ENCODE measurements at places on chromosomes 7 and 10.

- DNase-seq, result no peak
Observed at GRCh38 chr10:117005026-117005526, at the start of gene SHTN1. TSS of gene SHTN1 (minus strand) at chr10:117005187. CDS start at chr10:117005079, 108 bp downstream.

GRCh38 chr10:22365644-22366434, 20.5 kb downstream of the SPAG6 start:
- no peak for DNase-seq

DNA sequence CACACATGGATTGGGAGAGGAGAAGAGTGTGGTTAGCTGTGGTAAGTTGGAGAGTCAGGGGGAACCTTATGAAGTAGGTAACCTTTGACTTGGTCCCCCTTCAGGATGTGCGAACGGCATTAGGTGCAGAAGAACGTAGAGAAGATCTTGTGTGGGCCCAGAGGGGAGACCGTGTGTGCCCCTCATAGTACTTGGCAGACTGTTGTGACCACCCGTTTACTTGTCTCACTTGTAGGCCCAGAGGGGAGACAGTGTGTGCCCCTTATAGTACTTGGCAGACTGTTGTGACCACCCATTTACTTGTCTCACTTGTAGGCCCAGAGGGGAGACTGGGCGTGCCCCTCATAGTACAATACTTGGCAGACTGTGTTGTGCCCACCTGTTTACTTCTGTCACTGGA, 2.6 kb downstream of the GTPBP4 start:
- no peak for DNase-seq

GRCh38 chr7:129227646-129228578, 3.1 kb downstream of the AHCYL2 start:
- DNase-seq, result no peak

- DNase-seq, result no peak
Observed at GRCh38 chr7:55253188-55253587, 111.9 kb upstream of the LANCL2 start.

DNA sequence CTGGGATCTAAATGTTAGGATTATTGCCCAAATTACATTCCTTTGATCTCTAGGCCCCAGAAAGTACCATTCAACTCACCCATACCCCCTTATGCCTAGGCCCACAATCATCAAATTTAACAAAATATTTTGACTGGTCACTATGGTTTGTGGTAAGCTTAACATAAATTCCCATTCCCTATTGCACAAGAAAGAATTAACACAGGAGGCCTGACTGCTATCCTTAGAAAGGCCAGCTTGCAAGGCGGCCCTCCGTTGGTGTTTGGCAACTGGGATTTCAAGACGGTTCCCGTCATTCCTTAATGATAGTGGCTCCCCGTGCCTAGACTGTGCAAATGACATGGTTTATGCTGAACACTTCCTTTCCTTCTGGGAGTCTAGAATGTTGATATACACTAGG, 29.6 kb downstream of the ARHGAP21 start:
- no peak for DNase-seq

DNA sequence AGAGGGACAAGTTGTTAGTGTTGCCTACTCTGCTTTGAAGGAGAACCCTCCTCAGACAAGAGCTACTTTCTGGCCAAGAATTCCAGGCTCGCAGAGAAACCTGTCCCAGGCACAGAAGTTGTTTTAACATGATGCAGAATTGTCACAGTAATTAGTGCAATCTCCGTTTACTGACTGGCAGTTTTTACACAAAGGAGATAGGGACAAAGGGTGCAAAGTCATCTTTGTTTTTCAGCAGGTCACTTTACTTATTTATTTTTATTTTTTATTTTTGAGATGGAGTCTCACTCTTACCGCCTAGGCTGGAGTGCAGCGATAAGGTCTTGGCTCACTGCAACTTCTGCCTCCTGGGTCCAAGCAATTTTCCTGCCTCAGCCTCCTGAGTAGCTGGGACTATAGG, 12.3 kb downstream of the TCF7L2 start:
- DNase-seq, result no peak

GRCh38 chr10:35898716-35899440, 256.8 kb upstream of the FZD8 start:
- DNase-seq, result no peak

DNA sequence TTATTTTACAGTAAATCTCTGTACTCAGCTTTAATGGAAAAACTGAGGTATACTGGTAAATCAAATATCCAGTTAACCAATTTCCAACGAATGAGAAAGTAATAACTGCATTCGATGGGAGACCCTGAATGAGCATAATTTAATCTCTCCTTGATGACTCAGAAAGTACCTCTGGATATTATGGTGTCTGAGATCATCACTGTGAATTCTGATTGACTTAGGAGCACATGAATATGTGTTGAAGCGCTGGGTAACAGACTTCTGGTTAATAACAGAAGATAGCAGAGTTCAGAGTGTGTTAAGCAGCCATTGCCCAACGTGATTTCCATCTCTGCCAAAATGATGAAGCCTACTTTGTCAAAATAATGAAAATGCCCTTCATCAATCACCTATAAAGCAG, 116.6 kb downstream of the NRP1 start:
- no peak for DNase-seq

DNA sequence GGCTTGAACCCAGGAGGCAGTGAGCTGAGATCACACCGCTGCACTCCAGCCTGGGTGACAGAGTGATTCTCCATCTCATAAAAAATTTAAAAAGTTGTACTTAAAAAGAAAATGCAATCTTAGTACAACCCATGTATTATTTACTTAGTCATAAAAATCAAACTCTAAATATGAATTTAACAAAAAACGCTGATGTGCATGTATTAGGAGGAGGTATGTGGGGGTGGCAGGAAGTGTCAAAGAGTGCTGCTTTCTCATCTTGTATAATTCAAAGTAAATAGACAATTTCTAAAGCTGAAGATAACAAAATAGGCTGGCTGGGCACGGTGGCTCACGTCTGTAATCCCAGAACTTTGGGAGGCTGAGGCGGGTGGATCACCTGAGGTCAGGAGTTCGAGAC, 81.0 kb upstream of the NRBF2 start:
- no peak for DNase-seq

- DNase-seq, result no peak
Observed at GRCh38 chr10:117462816-117463544, 79.6 kb upstream of the EMX2 start.

All from effector memory CD8-positive, alpha-beta T cell (primary cell).